ENCODE measurements at places on chromosomes 12 and 14.
A peak's percentile ranks its signal among the peaks of the same experiment; 100 is the strongest.

GRCh38 chr12:1796515-1797010 lies 23.8 kb upstream of the LRTM2 start:
- no peak for DNase-seq

GRCh38 chr12:114440270-114441038 lies 34.5 kb upstream of the TBX5 start:
- DNase-seq = no peak

GRCh38 chr14:99155173-99156089 lies 116.6 kb downstream of the BCL11B start:
- no peak for DNase-seq

GRCh38 chr14:68308726-68309520 lies 483.9 kb downstream of the ZFP36L1 start:
- DNase-seq = no peak

- no peak for DNase-seq
Measured at GRCh38 chr12:72535212-72535990, 263.2 kb downstream of the TRHDE start.

GRCh38 chr12:98308141-98308540 lies 207.2 kb upstream of the TMPO start:
- DNase-seq = no peak

DNA sequence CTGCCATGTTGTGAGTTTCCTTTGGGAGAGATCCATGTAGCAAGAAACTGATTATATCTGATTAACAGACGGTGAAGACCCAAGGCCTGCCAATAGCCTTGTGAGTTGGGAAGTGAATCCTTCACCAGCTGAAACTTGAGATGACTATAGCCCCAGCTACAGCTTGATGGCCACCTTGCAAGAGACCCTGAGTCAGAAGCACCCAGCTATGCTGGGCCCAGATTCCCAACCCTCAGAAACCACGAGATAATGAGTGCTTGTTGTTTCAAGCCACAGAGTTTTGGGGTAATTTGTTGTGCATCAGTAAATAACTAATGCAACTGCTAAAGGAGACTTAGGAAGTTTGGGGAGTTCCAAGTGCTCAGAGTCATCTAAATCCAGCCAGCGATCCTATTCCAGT lies 80.3 kb downstream of the AVPR1A start:
- no peak for DNase-seq

- DNase-seq = no peak
Measured at GRCh38 chr12:51972849-51973273, 21.4 kb downstream of the ACVR1B start.

DNA sequence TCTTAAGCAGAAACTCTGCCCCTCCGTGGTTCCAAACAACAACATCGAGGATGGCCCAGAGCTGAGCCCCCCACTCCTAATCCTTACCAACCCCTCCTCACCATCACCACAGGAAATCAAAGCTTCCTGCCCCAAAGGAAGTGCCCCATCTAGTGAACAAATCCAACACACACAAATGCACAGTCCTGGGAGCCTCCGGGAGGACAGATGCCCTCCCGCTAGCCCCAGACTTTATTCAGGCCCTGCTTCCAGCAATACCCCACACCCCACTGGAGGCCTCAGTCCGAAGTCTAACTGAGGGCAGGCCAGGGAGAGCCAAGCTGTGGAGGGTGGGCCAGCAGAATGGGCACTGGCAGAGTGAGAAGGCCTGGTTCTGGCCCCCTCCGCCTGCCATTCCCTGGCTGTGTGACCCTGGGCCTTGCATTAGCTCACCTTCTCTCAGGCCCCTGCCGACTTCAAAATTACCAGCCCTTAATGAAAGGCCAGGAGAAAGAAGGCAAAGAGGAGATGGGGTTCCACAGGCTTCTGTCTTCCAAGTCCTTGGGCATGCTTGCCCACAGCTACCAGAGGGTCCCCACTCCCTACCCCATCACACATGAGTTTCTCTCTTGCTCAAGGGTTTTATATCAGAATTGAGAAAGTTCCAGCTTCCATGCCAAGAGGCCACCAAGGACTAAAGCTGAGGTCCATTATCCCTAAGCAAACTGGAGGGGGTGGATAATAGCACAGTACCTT lies 2.3 kb downstream of the HDAC7 start:
- DNase-seq = no peak

DNA sequence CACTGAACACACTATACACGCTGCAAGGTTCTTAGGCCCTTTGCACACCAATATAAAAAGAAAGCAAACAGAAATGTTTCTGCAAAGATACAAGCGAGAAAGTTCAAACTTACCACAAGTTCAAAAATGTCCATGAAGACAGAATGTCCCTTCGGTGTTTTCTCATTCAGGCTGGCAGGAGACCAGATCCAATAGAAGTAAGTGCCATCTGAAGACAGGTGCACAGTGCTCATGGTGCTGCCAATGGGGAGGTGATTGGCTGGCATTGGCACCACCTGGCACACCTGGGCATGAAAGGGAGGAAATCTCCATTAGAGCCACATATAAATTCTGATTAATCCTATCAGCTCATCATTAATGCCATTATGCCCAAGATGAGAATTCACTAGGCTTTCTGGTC lies 76.3 kb downstream of the HECTD4 start:
- no peak for DNase-seq

GRCh38 chr12:24881227-24881626 lies 67.7 kb downstream of the BCAT1 start:
- DNase-seq = no peak

- DNase-seq = peak; percentile 91
Measured at GRCh38 chr12:15789220-15790171, at the start of gene EPS8. Gene EPS8, minus strand, starts transcription at chr12:15789388. Its CDS starts 106,437 bp downstream, at chr12:15682951.

- peak; percentile 55 for DNase-seq
Measured at GRCh38 chr14:53055003-53055402, 98.1 kb downstream of the DDHD1 start.

DNA sequence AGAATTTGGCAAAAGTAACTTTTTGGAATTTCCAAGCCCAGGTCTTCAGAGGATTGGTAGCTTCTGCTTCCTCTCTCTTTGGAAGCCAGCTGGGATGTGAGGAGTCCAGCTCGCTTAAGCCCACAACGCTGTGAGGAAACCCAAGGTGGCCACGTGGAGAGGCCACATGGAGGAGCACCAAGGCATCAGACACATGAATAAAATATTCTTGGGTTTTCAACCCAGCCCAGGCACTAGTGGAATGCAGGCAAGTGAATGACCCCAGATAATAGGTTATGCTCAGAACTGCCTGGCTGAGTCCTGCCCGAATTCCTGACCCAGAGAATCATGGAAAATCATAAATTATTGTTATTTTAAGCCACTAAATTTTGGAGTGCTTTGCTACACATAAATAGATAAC lies 119.7 kb upstream of the PARP11 start:
- DNase-seq = no peak

GRCh38 chr12:109893261-109893995 lies 6.6 kb upstream of the TCHP start:
- DNase-seq = no peak
